ENCODE measurements at places on chromosomes 1 and 21.

GRCh38 chr1:64223329-64224151 is 20.1 kb downstream of the UBE2U start:
- DNase-seq, result no peak

DNA sequence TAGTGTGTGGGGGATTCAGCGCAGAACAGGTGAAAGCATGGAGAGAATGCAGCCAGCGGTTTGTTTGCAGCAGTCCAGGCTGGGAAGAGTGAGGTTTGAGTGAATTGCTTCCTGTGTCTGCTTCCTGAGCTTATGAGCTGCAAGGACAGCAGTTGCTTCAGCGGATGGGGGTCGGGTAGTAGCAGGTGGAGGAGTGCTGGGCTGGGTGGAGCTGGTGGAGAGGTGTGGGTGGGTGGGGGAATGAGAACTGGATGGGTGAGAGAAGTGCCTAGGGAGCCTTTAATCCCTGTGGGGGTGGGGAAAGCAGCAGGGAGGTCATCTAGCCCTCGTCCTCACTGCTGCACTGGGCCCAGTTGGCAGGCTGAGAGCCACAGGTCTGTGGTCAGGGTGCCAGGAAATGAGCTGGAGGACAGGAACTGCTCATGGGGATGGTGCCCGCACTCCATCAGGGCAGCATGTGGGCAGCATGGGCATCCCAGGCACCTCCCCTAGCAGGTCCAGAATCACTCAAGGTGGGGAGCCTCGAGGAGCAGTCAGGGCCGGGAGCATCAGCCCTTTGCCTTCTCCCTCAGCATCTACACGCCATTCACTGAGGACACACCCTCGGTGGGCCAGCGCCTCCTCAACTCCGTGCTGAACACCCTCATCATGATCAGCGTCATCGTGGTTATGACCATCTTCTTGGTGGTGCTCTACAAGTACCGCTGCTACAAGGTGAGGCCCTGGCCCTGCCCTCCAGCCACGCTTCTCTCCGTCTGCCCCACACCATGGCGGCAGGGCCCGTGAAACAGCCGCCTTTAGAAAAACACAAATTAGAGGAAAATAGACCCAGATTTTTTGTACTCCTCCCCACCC is 14.8 kb downstream of the PSEN2 start:
- DNase-seq, result no peak

GRCh38 chr1:245546875-245547274 is 392.1 kb downstream of the KIF26B start:
- no peak for DNase-seq

GRCh38 chr1:4825800-4826450 is 171.5 kb downstream of the AJAP1 start:
- DNase-seq, result no peak

- peak; percentile 51 for DNase-seq
These were observed 6.7 kb upstream of the WNT2B start for GRCh38 chr1:112501810-112502641.

DNA sequence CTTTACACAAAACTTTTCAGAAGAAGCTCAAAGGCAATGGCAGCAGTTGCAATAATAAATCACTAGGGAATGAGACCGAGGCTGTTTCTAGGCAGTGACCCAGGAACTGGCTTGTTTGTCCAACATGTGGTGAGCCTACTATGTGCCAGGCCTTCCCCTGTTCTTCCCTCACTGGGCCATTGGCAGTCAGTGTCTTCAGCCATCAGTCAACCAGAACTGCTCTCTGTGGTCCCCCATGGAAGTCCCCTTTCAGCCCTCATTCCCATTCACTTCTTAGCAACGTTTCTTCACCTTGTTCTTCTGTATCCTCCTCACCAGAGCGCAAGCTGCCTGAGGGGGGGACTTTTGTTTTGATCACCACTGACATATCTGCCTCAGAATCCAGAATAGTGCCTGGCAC is 274.1 kb downstream of the RRAGC start:
- no peak for DNase-seq

DNA sequence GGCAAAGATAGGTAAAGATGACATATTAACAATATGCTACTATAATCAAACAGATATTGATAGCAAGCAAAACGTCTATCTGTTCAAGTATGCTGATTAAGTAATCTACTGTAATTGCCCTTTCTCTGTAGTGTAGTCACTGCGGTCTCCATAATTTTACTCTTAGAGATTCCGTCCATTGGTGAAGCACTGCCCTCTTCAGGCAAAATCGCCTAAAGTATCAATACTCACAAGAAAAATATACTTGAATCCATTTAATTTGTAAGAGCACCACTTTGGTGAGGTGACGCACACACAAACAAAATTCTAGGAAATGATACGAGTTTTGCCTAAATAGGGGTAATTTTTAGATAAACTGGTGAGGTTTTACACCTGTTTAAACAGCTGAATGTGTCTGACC is 434.6 kb upstream of the CHRM3 start:
- no peak for DNase-seq

GRCh38 chr21:45768011-45768739 is 124.7 kb downstream of the PCBP3 start:
- DNase-seq, result peak; percentile 42

DNA sequence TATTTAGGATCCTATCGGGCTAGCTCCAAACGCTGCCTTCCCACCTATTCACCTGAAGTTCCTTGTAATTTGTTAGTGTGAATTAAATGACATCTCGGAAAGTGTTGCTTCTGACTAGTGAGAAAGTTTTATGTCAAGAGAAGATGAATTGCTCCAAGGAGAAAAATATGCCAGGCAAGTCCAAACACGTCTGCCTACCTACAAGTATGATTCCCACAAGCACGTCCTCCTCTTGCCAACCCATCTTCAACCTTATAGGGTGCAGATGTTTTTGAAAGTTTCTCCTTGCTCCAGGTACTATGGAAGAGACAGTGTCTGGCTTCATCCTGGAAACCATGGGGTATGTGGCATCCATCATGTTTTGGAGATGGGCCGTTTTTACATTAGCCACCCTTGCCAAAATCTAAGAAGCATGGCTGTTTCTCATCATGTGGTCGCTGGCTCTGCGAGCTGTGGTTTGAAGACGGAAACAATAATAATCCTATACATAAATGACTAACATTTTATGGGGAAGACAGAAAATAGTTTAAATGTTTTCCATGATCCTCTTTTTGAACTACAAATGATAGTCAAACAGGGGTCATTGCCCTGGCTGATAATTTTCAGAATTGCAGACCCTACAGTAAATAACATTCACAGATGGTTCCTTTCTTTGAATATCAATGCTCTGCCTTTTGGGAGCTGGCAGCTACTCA is 505.8 kb downstream of the SMYD3 start:
- DNase-seq, result no peak

DNA sequence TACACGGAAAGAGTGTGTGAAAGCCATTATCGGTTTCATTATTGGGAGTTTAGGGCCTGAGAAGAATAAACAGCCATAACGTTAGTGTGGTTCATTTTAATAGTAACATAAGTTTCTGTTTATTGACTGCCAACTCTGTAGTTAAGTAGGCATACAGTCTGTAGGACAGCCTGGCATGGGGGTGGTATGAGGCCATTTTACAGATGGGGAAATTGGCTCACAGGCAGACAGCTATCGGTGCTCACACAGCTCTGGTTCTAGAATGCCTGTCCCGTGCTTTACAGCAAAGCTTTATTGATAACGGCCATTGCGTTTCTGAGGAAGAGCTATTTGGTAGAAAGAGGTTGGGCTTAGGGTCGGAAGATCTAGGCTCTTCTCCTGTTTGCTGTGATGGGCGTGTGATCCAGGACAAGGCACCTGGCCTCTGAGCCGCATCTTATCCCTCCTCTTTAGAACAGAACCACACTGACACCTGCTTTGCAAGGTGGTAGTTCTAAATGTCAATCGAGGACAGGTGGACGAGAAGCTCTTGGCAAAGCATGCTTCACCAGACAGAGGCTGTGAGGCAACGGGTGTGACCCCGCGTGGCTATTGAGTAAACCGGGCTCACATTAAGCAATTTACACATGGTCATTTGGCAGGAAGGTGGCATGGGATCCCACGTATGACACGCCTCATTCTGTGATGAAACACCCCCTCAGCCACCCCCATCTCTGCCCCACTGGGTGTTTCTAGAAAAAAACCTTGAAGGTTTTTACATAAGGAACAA is 14.9 kb downstream of the ETS2 start:
- DNase-seq, result no peak

DNA sequence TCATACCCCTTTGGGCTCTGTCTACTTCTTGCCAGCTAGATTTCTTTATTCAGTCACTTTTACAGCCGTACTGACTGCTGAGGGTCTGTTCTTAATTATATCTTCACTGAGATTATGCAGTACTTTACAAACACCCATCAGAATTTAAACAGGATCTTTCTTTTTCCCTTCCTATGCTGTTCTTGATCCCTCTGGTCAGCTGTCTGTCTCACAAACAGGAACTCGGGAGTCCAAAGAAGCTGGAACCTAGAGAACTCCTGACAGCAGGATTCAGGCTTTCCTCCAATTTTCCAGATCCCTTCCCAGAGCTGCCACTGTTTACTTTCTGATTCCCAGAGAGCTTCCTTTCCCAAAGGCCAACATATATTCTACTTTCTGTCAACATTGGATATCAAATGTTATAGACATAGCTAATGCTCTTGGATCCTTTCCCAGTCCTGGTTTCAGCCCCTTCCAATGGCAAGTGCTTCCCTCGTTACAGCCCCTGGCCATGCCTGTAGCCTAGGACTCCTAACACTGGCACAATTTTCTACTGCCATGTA is 59.5 kb downstream of the ATP2B4 start:
- no peak for DNase-seq

GRCh38 chr1:93239863-93240262 is 59.3 kb downstream of the CCDC18 start:
- DNase-seq, result no peak

DNA sequence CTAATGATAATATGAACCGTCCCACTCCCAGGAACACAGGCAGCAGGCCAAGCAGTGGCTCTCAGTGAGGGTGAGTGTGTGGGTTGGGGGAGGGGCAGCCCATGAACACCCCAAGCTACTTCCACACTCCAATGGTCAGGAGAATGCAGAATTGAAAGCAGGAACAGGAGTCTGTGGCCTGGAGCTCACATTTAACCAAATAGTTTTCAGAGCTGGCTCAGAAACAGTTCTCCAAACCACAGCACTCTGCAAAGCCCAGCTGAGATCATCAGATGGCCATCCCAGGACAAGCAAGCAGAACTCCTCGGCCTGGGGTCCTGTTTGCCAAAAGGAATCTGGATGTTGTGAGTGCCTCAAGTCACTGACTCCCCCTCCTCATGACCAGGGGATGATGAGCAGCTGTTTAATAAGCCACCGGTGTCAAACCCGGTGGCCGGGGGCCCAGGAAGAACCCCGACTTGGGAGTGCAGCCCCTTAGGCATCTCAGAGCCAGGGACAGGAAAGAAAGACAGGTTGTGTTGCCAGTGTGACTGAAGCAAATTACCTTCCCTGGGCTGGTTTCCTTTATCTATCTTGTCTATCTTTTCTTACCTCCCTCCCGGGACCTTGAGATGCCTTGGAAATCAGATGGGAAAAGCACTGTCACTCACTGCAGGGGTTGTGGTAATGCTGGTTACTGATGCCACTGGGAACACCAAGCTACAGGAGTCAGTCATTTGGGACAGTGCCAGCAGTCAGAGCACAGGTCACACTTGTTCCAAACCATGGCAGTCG is 20.4 kb downstream of the DEGS1 start:
- no peak for DNase-seq

GRCh38 chr21:16945580-16945979 is 567.3 kb upstream of the CXADR start:
- DNase-seq, result no peak

DNA sequence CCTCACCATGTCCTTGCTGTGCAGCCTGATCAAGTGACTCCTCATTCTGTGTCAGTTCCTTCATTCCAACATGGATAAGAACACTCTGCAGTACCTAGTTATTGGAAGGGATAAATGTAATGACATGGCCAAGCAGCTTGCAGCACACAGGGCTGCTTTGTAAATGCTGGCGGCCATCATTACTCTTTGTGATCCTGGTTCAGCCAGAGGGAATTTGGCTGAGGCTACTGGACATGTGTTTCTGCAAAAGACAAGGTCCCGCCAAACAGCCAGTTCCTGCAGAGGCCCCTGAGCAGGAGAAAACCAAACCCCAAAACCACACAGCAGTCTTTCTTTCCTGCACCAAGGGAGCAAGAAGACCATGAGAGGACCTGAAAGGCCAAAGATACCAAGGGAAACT is 495.8 kb downstream of the AJAP1 start:
- DNase-seq, result no peak

- no peak for DNase-seq
These were observed 139.7 kb upstream of the ERRFI1 start for GRCh38 chr1:8165595-8166360.

DNA sequence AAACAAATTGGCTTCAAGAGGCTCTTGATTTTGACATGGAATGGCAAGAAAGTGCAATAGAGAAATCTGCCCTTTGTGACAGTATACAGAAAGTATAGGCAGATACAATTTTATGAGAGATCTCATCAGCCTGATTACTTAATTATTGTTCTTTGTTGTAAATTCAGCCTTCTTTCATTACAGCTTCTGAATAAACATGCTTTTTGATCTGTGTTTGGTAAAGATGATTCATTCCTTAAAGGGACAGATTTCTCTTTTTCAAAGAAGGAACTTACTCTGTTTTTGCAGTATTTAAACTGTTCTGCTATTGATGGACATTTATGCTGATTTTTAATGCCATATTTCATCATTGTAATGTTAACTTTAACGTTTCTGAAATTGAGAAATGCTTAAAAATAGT is 13.7 kb upstream of the MPC2 start:
- no peak for DNase-seq

DNA sequence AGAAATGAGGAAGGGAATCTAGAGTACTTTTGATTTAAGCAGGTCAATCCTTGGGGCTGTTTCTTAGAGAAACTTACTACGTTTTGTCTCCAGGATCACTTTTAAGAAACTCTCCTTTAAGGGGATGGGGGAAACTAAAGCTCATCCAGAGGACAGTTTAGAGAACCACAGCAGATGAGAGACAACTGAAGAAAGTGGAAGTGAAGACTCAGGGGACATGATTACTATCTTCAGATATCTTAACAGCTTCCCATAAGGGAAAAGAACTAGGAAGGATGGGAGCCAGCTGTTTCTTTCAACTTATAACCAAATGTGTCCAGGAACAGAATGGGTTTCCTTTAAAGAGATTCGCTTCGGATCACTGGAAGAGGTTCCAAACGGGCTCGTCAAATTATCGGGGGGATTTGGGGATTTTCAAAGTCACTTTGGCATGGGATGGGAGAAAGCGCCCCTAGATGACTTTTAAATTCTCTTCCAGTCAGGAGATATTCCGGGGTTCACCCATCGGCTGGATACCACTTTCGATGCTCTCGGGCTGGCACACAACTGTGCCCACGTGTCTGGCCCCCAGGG is 1.2 kb downstream of the SCMH1 start:
- no peak for DNase-seq

DNA sequence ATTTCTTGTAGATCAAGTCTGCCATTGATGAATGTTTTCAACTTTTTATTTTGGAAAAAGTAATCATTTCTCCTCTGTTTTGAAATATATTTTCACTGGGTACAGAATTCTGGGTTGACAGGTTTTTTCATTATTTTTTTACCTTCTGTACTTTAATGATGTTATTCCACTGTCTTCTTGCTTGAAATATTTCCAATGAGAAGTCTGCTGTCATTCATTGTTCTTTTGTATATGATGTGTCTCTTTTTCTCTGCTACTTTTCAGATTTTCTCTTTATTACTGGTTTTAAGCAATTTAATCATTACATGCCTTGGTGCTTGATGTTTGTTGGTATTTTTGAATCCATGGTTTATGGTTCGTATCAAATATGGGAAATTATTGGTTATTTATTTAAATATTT is 22.4 kb upstream of the FOXO6 start:
- no peak for DNase-seq

- DNase-seq, result no peak
These were observed 4.4 kb upstream of the XPR1 start for GRCh38 chr1:180627411-180627810.

Measured in stimulated activated CD4-positive, alpha-beta T cell treated with anti-CD3 and anti-CD28 coated beads, Interleukin-2, amount 100 ng/mL, for 48 hours (primary cell).